Stimulated activated CD8-positive, alpha-beta memory T cell treated with anti-CD3 and anti-CD28 coated beads, Interleukin-12 subunit alpha, Interleukin-12 subunit beta, amount 100 ng/mL, for 4 hours (primary cell): ENCODE measurements at places on chromosomes 3 and 15.

DNA sequence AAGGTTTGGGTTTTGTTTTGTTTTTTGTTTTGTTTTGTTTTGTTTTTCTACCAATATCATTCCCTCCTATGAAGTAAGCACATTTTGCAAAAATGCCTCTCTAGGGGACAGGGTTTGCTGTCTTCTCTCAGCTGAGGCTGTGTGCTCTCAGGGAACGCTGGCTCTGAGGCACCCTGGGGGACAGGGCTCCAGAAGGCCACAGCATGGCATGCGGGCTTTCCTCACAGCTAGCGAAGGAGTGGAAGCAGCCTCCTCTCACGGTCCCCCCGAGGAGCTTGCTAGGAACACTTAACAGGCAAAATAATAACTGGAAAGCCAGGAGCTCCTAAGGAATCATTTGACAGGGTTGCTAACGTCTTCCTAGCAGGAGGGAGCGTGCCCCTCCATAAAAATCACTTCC, 227.7 kb upstream of the ST8SIA2 start:
- DNase-seq, result no peak

DNA sequence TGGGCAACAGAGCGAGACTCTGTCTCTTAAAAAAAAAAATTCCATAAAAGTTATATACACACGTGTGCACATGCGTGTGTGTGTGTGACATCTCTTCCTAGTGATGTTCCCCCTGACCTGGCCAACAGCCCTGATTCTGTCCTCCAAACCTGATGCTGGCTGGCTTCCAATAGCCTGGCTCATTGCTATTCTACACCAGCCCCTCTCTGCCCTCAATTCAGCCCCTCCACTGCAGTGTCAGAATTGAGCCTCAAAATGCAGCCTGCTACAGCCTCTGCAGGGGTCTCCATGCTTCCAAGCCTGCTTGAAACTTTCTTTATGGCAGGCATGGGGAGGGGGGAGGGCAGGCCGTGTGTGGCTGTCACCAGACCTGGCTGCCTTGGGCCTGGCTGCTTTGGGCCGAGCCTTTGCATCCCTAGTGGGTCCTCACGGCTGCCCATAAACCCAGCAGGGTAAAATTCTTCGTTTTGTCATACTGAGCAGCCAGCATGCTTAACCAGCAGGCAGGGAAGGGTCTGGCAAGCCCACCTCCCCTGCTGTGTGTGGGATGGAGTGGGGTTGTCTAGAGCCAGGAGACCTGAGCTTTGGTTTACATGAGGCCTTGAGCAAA, 22.7 kb upstream of the DOCK3 start:
- DNase-seq, result no peak

DNA sequence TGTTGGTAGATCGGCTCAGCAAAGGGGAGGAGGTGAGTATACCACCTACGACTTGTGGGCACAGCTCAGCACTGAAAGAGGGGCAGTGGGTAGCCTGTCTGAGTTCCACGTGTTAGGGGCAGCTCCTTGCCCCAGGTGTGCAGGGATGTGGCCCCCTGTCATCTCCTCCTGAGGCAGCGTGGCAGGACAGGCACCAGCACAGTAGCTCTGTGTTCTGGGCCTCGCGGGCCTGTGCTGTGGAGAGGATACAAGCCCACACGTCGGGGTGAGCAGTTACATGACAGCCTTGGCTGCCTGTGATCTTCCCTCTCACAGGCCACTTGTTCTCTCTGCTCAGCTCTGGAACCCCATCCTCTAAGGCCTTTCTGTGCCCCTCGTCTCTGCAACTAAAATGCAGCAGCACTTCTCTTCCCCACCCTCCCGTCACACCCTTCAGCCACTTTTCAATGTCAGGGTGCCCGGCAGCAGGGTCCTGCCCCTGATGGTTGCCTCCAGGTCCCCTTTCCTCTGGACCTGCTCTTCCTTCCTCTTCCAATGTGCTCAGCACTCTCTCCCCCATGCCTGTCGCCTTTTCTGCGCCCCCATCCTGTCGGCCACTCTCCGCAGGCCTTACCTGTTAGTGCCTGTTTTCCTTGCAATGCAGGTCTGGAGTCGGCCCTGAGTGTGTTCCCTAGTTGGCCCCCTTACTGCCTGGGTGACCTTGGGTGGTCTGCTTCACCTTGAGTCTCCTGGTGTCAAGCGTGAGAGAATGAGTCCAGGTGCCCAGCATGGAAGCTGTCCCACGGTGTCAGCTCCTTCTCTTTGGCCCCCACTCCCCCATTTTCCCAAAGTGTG, 18.2 kb upstream of the CPNE9 start:
- no peak for DNase-seq

DNA sequence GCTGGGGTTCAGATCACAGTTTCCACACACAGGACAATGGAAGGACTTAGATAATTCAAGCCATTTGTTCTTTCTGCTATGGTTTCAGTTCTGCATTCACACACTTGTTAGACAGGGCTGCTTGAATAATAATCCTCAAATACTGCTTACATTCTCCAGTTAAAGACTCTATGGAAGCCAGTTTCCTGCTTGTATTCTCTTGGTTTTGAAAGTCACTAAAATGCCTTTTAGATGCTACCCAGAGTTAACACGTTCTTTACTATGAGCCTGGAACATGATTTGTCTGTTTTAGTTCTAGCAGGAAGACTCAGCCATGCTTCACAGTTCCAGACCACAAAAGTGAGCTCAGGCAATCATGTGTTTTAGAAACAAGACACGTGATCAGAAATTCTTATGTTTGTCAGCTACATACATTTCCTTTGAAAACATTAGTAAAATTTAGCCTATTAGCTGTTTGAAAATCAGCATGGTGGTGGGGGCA, 152.4 kb downstream of the LEKR1 start:
- DNase-seq, result no peak

GRCh38 chr15:28873006-28873405, 12.8 kb upstream of the APBA2 start:
- DNase-seq, result no peak

DNA sequence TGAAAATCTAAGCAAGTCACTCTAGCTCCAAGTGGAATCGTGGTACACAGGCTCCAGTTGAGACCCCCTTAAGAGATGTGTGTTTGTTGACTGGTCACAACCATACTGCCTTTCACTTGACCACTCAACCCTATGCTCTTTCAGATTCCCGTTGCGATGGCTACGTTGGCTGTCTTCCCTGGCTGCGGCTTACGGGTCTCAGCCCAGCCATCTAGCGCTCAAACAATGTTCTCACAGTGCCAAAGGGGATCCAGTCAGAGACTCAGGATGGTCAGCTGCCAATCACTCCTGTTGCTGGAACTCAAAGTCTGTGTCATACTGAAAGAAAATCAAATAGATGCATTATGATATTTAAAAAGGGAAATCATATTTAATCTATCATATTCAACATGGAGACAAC, 237.6 kb downstream of the ITPR1 start:
- no peak for DNase-seq

DNA sequence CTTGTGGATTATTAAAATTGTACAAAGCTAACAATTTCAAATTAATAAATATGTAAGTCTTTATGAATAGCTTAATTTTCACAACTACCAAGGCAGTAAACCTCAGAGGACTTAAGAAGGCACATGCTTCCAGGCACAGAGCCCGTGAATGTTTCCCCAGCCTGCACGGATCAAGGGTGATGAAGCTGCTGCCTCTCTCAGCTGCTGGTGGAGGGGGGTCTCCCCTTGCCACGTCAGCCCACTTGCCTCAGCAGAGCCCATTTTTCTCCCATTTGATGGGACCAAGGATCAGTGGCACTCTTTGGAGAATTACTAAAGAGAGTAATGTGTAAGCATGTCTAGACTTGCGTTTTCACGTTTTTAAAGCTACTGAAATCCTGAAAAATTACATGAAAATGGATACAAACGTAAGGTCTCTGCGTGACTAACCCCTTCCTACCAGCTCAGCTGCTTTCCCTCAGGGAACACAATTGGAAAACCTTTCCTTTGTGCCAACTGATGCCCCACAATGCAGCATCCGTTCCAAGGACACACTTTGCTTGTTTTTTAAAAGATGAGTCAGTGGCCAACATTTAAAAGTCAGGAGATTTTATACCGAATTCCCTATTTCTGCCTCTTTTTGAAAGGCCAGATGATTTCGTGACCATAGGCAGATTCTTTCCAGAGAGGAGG, 494.1 kb downstream of the GABRG3 start:
- no peak for DNase-seq

- no peak for DNase-seq
Measured at GRCh38 chr3:114639171-114639570, 345.3 kb downstream of the TIGIT start.

DNA sequence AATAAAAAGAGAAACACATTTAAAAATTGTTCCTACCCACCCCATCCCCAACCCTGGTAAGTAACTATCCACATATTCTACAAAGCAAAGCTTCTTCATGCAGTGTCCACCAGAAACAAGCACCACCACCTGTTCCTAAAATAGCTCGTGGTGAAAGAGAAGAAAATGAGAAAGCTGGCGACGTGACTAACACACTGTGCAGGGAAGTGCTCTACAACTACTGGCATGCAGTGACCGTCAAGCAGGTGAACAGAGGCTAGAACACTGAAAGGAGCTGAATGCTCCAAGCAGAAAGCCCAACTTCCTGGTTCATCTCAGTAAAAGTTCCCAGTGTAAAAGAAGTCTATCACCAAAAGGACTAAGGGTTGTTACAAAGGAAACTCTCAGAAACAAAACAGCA, 80.7 kb downstream of the NR2E3 start:
- no peak for DNase-seq

- DNase-seq, result no peak
Measured at GRCh38 chr3:59779260-59779659, 729.4 kb upstream of the CFAP20DC start.

DNA sequence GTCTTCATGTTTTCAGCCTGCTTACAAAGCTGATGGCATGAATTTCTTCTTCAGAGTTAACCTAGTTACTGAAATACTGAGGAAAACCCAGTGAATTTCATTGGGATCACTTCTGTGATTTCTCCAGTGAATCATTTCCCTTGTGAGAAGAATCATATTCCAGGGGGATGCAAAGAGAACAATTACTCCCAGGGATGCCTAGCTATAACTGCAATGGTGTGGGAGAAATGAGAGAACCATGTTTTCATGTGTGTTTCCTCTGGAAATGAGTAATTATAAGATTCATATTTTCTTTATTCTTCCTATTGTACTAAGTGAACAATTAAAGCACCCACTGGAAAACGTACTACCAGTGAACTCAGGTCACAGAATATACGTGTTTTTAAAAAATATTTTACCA, 485.4 kb downstream of the GRM7 start:
- DNase-seq, result no peak

- no peak for DNase-seq
Measured at GRCh38 chr3:87498358-87499080, 222.1 kb upstream of the POU1F1 start.

- DNase-seq, result no peak
Measured at GRCh38 chr3:20321391-20322047, 135.5 kb upstream of the SGO1 start.

DNA sequence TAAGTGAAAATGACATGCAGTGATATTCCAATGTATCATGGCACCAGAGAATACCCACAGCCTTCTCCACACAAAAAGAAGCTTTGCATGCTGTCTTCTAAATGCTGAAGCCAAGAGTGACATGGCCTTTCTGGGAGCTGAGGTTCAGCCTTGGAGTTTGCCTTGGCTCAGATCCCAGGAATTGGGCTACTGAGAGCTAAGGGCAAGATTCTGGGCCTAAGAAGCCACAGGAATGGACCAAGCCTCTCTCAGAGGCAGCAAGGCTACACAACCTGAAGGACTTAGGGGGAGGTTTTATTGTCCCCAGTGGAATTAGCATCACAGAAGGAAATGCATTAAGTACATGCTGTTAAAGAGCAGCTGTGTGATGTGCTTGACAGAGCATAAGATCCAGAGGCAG, 1078.5 kb downstream of the TUSC7 start:
- DNase-seq, result no peak

DNA sequence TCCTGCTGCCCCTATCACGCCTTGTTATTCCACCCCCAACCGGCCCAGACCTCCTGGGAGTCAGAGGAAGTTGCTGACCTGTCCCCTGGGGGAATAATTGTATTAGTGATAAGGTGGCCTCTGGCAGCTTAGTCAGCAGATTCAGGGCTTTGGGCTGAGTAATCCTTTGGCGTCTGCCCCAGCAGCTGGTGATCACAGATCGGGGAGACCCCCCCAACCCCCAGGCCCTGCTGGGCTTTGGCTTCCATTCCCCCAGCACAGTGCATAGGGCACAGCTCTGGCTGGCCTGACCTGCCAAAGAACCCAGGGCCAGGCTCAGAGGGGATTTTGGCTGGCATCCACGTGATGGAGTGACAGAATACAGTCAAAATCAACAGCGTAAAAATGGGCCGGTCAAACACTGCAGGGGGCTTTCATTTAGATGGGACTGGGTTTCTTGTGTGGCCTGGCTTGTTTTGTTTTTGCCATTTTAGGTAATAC, 3.9 kb upstream of the NR2E3 start:
- DNase-seq, result no peak

GRCh38 chr15:74413350-74414080, 20.2 kb downstream of the SEMA7A start:
- DNase-seq, result no peak

DNA sequence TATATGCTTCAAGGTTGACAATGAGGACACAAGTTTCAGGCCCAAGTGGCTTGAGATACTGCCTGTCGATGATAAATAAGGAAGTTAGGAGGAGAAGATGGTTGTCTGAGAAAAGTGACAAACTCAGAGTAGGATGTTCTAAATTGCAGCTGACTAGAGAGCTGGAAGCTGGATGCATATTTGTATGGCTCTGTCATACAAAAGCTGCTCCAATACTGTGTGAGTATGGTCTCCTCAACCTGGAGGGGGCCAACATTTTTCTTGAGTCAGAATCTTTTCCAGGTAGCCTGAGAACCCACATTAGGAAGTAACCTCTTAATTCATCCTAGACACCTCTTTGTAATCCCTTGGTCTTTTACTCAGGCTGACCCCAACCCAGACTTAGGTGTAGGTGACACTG, 28.4 kb upstream of the TPRG1 start:
- no peak for DNase-seq

- no peak for DNase-seq
Measured at GRCh38 chr3:64638511-64638910, 49.3 kb downstream of the ADAMTS9 start.
